Suppressor macrophage treated with lipopolysaccharide for 1 hour (primary cell): ENCODE measurements at places on chromosomes 11 and 22.

DNA sequence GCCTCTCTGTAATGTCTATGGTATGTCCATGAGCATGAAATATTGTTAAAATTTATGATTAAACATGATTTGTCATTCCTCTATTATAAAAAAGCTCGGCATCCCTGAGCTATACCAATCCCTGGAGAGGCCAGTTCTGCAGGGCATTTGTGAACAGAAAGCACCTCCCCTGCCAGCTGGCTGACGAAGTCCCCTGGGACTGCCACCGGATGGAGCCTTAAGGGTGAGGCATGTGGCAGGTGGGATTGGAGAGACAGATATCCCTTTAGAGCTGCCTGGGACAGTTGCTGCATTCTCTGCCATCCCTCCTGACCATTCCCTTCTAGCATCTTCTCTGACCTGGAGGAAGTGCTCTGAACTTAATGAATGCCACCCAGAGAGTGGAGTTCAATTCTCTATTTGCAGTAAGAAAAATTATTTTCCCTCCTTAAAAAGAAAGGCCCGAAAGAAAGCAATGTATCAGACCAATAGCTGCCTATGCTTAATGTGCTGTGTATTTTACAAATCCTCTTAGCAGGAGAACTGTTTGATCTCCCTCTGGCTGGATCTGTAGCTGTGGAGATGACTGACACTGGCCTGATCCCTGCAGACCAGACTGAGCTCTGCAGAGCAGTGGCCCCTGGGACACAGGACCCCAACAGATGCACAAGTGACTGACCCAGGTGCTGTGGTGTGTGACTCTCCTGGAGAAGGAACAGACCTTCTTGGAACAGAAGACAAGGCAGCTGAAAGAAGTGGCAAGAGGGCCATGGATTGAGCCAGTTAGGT, 219.0 kb upstream of the NAV2 start:
- no peak for DNase-seq

- no peak for DNase-seq
Measured at GRCh38 chr11:129248618-129249017, 56.5 kb upstream of the ARHGAP32 start.

DNA sequence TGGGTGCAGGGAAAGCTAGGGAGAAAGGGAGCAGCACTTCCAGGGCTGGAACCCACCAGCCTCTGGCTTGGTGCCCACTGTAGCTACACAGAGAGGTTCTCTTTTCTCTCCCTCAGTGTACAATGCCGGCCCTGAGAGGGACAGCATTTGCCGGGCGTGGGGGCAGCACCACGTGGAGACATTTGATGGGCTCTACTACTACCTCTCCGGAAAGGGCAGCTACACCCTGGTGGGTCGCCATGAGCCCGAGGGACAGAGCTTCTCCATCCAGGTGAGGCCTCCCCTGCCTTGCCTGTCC, 6.1 kb downstream of the OTOG start:
- DNase-seq, result no peak

DNA sequence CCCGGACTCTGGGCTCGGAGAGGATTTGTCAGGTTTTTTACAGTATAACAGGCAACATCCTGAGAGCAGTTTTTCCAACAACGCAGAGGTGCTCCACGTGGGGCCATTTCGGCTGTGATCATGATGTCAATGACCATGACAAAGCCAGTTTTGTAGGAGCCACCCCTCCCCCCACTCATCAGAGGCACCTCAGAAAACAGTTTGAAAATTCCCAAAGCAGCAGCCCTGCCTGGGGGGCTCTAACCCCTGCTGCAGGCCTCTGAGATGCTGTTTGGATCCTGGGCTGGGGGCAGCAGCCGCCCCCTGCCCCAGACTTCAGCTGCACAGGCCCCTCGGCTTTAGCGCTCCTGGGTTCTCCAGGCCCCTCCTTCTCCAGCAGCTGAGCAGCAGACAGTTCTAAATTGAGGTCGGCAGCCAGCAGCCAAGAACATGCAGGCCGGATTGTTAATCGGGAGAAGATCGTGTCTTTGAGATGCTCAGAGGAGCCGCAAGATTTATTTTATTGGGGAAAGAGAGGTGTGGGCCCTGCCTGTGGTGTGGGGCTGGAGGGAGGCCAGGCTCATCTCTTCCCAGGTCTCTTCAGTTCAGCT, 19.4 kb downstream of the NFAM1 start:
- no peak for DNase-seq

GRCh38 chr22:17695986-17696385, 57.4 kb downstream of the BCL2L13 start:
- no peak for DNase-seq

DNA sequence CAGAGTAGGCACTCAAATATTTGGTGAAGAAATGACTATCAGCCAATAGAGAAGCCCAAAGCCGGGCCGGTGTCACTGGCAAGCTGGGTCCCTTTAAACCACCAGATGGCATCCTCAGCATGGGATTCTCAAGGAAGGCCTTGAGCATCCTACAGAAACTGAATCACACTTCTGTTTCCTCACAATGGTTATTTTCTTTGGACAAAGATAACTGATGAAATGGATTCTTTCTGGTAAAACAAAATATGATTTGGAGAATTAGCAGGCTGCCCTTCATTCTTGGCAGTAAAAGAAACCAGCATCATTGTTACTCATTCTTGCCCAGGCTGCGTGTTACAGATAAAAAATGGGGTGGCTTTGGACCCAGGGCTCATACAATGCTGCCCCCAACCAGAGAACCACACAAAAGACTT, 30.3 kb upstream of the ASPHD2 start:
- peak; percentile 87 for DNase-seq

DNA sequence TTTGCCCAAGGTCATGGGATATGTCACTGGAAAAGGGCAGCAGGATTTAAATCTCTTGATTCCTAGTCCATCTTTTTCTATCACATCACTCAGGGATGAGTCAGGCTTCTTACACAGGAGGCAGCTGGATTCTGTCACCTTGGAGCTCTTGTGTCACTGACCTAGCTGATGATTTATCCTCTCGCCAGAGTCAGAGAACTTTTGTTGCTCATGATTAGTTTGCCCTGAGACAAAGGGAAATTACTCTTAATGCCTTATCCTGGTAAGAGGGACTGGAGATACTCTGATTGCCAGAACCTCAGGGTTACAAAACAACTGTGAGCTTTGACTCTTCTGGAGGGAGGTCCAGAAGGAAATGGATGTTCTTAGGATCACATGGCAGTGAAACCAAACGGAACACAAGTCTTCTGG, 10.1 kb downstream of the COA4 start:
- no peak for DNase-seq

DNA sequence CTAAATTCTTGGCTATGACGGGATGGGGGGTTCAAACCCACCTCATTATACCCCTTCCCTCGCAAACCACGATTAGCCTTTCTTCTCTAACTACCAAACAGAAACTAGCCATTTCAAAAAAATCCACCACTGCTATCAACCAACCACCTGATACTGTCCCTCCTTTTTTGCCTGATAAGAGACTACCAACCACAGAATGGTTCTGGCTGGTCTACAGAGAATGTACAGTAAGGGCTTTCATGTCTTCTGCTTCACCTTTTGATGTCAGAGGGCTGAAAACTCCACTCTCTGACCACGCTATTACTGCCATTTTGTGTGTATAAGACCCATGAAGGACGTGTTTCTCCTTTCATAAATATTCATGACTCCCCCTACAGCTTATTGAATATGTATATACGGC, 19.1 kb downstream of the RIC3 start:
- no peak for DNase-seq

DNA sequence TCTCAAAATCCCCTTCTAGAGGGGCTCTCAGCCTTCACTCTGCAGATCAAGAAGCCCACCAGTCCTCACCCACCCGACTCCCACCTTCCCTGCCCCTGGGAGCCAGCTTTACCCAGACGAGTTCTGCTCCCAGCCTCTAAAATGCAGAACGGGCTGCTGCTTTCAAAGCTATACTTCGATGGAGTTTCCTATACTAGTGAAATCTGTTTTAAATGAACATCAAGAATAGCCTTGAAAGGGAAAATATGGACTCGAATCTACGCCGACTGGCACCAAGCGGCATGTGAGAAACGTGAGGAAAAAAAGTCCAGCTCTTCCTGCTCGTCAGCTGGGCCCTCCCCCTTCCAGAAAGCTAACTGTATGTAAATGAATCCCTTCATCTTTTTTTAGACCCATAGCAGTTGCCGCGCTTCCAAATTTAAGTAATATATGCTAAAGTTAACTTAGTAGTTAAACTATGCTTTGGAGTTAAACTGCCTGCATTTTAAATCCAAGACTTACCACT, 211.7 kb downstream of the NTM start:
- DNase-seq, result no peak
